ENCODE measurements at places on chromosomes 12 and 14. TPM values are rescaled to one million over a fixed set of nuclear protein-coding genes. Genes with fewer than 3 reads are reported as not detected.
A peak's percentile ranks its signal among the peaks of the same experiment; 100 is the strongest.

GRCh38 chr12:51442324-51442723 is 17.7 kb downstream of the SLC4A8 start:
- H3K36me3 ChIP-seq = no peaks in the 10 kb centered on the region
- H3K4me1 ChIP-seq = no peaks in the 10 kb centered on the region
- no peak for DNase-seq
- no peak overlapping the region for H3K4me3 ChIP-seq
- H3K27ac ChIP-seq = no peak overlapping the region
- H3K27me3 ChIP-seq = no peaks in the 10 kb centered on the region

DNA sequence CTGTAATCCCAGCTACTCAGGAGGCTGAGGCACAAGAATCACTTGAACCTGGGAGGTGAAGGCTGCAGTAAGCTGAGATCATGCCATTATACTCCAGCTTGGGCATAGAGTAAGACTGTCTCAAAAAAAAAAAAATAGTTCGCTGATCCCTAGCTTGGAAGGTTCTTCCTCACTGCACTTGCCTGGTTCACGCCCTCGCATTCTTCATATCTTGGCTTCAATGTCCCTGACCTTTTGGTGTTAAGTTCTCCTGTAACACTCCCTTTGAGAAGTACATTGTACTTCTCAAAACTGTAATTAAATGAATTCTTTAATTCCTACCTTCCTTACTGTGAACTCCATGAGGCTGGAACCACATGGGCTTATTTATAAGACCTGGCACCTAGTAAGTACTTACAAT is 16.5 kb upstream of the TPCN1 start:
- H3K27me3 ChIP-seq = no peaks in the 10 kb centered on the region
- H3K4me3 ChIP-seq = no peak overlapping the region
- no peaks in the 10 kb centered on the region for H3K4me1 ChIP-seq
- H3K36me3 ChIP-seq = no peaks in the 10 kb centered on the region
- H3K27ac ChIP-seq = no peak overlapping the region

The RASSF9 gene
- 0.06 TPM for total RNA-seq

GRCh38 chr12:94898388-94898787 is 105.1 kb downstream of the NDUFA12 start:
- no peak overlapping the region for H3K27ac ChIP-seq
- no peak for DNase-seq
- H3K27me3 ChIP-seq = no peaks in the 10 kb centered on the region
- H3K4me3 ChIP-seq = no peak overlapping the region

GRCh38 chr12:88590851-88591250 is 10.6 kb upstream of the KITLG start:
- peaks cover 14% of the 10 kb centered on the region for H3K4me1 ChIP-seq
- no peaks in the 10 kb centered on the region for H3K27me3 ChIP-seq
- no peak for DNase-seq
- no peaks in the 10 kb centered on the region for H3K36me3 ChIP-seq
- H3K27ac ChIP-seq = no peak overlapping the region

DNA sequence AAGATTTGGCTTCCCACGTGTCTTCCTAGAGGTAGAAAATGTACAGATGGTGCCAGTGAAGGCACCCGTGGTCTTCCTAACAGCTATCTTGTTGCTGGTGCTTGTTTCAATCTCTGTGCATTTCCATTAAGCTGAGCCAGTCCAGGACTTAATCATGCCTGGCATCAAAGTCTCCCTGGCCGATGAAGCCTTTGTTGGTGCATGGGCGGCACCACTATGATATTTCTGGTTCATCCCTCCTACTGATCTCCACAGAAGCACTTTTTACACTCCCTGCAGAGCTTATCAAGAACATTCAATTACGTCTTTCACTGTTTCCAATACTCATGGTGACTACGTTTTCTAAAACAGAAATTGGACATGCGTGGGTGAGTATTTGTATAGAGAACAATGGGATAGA is 128.4 kb downstream of the TTC8 start:
- H3K4me3 ChIP-seq = no peak overlapping the region
- no peak overlapping the region for H3K27ac ChIP-seq
- no peaks in the 10 kb centered on the region for H3K36me3 ChIP-seq
- no peaks in the 10 kb centered on the region for H3K4me1 ChIP-seq

DNA sequence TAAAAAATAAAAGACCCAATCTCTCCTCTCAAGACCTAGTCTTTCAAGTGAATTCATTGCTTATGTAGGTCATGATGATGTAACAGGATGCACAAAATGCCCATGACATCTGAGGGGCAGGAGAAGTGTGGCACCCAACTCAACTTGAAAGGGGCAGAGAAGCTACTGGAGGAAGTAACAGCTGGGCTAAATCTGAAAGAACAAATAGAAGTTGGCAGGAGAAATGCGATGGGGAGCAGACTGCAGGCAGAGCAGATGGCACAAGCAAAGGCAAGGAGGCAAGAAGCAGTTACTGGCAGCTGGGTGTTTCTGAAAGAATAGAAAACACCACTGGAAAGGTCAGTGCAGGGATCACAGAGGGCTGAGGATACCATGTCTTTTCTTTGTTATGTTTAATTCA is 14.6 kb downstream of the SLC38A4 start:
- no peak for DNase-seq
- no peaks in the 10 kb centered on the region for H3K36me3 ChIP-seq
- no peaks in the 10 kb centered on the region for H3K27me3 ChIP-seq

DNA sequence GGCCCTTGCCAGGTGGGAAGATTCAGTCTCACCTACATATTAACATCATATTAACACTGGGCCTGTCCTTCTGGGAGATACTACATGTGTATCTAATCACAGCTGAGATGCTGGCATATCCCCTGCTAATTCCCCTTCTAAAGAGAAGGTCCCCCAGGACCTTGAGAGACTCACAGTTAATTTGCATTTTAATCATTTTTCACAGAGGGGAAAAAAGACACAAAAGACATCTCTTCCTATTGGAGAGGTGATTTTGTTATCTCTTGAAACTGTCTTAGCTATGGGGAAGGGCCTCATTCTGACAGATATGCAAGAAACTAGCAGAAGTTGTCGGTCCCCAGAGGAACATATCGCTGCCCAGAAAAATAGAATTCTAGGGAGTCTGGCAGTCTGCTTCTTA is 7.5 kb downstream of the C14orf132 start:
- DNase-seq = no peak
- no peaks in the 10 kb centered on the region for H3K36me3 ChIP-seq
- H3K27ac ChIP-seq = no peak overlapping the region
- H3K4me1 ChIP-seq = no peaks in the 10 kb centered on the region

The SLC6A12 gene
- total RNA-seq = 0.12 TPM

DNA sequence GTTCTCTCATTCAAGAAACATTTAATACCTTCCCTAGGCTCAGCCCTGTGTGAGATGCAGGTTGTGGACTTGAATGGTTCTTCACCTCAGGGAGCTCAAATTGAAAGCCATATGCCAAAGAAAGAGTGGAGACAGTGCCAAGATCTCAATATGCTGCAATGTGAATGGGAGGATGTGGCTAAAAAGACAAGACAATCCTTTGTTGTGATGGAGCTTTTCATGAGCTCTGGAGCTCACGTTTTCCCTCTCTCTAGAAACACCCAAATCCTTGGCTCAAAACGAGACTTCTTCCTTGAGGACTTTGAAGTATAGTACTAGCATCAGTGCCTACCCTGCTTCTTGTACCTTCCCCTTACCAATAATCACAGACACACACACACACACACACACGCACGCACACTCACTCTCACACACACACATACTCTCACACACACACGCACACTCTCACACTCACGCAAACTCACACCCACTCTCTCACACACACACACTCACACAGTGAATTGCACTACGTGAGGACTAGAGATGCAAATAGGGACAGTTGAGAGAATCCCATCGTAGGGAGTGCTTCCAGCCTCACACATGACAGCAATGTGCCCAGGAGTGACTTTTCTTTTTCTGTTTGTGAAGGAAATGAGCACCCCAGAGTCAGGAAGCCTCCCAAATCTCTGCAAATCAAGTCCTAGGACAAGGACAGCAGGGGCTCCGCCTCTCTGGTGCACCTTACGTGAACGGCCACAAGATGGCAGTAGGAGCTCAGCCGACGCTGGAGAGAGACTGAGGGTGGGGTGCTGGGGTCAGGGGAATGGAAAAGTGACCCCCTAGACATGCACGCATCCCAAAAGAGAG is 231.4 kb downstream of the PCNX1 start:
- H3K4me1 ChIP-seq = peaks cover 6% of the 10 kb centered on the region
- no peaks in the 10 kb centered on the region for H3K27me3 ChIP-seq
- no peak overlapping the region for H3K4me3 ChIP-seq
- H3K36me3 ChIP-seq = no peaks in the 10 kb centered on the region

- no peak overlapping the region for H3K27ac ChIP-seq
- H3K4me3 ChIP-seq = no peak overlapping the region
- H3K36me3 ChIP-seq = no peaks in the 10 kb centered on the region
- H3K4me1 ChIP-seq = no peaks in the 10 kb centered on the region
- H3K27me3 ChIP-seq = peaks cover 12% of the 10 kb centered on the region
These were observed 6.9 kb downstream of the GPRC5A start for GRCh38 chr12:12898136-12898717.

The MIPOL1 gene
- 13.8 TPM for total RNA-seq

The OASL gene
- total RNA-seq = not detected

DNA sequence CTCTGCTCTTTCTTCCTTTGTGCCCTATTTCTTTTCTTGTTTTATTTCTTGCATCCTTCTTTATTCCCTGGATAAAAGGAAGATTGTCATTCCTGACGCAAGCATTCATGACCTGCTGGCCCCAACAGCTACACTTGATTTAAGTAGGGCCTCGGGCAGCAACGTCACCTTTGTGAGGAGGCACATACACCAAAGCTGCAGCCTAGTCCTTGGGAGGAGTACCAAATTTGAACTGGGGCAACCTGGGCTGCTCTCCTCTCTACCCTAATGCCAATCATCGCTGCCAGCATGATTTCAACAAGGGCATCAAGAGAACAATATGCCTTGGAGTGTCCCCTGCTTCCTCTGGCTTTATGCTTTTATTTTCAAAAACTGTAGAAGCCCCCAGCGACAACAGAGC is 76.4 kb downstream of the C12orf50 start:
- no peak overlapping the region for H3K4me3 ChIP-seq
- H3K36me3 ChIP-seq = no peaks in the 10 kb centered on the region
- H3K27me3 ChIP-seq = no peaks in the 10 kb centered on the region
- no peak overlapping the region for H3K27ac ChIP-seq
- H3K4me1 ChIP-seq = peaks cover 6% of the 10 kb centered on the region

GRCh38 chr14:29821242-29821641 is 106.4 kb downstream of the PRKD1 start:
- H3K36me3 ChIP-seq = no peaks in the 10 kb centered on the region
- no peak overlapping the region for H3K4me3 ChIP-seq
- no peaks in the 10 kb centered on the region for H3K27me3 ChIP-seq
- no peak overlapping the region for H3K27ac ChIP-seq
- peaks cover 27% of the 10 kb centered on the region for H3K4me1 ChIP-seq
- DNase-seq = no peak

DNA sequence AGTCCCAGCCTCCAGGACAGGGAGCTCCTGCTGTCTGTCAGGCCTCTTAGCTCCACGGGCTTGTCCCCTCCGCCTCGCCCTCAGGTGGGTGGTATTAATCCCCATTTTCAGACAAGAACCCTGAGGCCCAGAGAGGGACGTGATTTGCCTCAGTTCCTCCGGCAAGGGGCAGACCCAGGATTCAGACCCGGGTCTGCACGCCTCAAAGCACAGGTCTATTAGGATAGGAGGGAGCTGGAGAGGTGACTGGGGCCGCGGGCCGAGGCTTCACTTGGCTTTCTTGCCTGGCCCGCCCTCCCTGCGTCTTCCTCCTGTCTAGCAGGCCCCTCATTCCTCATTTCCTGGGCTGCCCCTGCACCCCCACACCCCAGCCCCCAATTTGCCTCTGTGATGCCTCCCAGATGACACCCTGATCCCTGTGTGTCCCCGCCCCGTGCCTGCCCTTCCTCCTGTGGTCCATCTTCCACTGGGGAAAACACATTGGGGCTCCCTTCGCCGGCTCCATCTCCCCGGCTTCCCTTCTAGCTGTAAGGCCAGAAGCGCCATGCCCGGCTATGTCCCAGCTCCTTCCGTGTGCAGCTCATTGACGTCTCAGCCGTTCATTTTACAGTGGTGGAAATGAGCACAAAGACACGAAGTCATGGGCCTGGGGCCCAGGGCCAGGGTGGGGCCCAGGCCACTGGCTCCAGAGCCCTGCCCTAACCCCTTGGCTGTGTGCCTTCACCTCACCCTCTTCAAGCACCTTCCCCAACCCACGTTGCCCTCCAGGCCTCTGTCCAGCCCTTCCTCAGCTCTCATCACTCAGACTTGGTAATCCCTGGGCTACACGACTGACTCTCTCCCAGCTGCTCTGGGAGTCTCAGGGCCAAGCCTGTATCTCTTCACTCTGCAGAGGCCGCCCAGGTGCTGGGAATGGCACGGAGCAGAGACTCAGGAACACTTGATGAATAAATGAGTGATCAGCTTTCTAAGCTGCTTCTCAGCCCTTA is 15.5 kb upstream of the CYP46A1 start:
- H3K27me3 ChIP-seq = no peaks in the 10 kb centered on the region
- H3K27ac ChIP-seq = no peak overlapping the region
- H3K36me3 ChIP-seq = no peaks in the 10 kb centered on the region
- no peak for DNase-seq

The DEPDC4 gene
- 8.3 TPM for total RNA-seq

The ARMH4 gene
- total RNA-seq = 23.0 TPM

DNA sequence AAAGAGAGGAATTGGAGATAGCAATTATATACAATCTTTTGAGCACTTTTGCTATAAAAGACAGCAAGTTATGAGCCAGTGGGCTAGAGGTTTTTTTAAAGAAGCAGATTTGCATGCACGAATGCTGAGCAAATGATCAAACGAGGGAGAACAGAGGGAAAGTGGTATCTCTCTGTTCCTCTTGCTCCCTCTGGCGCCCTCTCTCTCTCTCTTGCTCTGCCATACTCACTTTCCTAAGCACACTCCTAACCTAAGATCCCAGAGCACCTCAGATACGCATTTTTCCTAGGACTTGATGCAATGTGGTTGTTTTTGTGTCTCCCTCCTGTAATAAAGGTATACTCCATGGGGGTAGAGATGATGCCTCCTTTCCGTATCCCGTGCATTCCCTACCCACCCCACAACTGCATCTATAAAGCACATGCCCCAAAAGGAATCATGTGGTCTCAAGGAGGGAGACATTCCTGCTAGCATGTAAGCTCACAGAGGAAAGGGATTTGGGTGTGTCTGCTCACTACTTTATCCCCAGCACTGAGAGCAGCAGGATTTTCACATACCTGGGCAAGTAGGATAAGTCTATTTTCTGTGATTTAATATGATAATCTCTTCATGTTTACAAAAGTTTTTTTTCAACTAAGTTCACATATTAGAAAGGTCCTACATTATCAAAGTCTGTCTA is 270.2 kb downstream of the SSPN start:
- H3K4me3 ChIP-seq = no peak overlapping the region
- no peaks in the 10 kb centered on the region for H3K4me1 ChIP-seq
- no peaks in the 10 kb centered on the region for H3K27me3 ChIP-seq
- no peaks in the 10 kb centered on the region for H3K36me3 ChIP-seq
- DNase-seq = peak; percentile 10
- H3K27ac ChIP-seq = no peak overlapping the region

The LBHD2 gene
- not detected for total RNA-seq

The SRRM4 gene
- 0.34 TPM for total RNA-seq

- no peak for DNase-seq
- H3K27me3 ChIP-seq = no peaks in the 10 kb centered on the region
- H3K4me3 ChIP-seq = no peak overlapping the region
- H3K4me1 ChIP-seq = no peaks in the 10 kb centered on the region
- no peak overlapping the region for H3K27ac ChIP-seq
- no peaks in the 10 kb centered on the region for H3K36me3 ChIP-seq
These were observed 1084.8 kb upstream of the ATXN7L3B start for GRCh38 chr12:73452672-73453469.

Measured in neural progenitor cell (in vitro differentiated cells).